ENCODE measurements at places on chromosomes 7 and 10. TPM values are rescaled to one million over a fixed set of nuclear protein-coding genes. Genes with fewer than 3 reads are reported as not detected.
A peak's percentile ranks its signal among the peaks of the same experiment; 100 is the strongest.

DNA sequence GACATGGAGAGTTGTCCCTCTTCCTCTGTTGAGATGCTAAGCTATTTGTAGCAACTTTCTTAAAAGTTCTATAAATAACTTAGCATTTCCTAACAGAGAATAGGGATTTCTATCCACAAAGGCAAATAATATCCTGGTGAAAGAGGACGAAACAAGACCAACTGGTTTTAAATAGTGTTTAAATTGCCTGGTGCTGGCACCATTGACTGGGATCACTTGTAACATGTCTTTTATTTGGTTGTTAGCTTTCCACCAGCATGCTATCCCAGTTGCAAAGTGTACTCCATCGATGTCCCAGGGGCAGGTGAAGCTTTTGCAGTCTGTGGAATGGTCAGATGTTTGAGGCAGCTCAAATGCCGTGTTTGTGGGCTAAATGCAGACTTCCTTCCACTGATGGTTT, 3.7 kb downstream of the SUFU start:
- no peak for DNase-seq

DNA sequence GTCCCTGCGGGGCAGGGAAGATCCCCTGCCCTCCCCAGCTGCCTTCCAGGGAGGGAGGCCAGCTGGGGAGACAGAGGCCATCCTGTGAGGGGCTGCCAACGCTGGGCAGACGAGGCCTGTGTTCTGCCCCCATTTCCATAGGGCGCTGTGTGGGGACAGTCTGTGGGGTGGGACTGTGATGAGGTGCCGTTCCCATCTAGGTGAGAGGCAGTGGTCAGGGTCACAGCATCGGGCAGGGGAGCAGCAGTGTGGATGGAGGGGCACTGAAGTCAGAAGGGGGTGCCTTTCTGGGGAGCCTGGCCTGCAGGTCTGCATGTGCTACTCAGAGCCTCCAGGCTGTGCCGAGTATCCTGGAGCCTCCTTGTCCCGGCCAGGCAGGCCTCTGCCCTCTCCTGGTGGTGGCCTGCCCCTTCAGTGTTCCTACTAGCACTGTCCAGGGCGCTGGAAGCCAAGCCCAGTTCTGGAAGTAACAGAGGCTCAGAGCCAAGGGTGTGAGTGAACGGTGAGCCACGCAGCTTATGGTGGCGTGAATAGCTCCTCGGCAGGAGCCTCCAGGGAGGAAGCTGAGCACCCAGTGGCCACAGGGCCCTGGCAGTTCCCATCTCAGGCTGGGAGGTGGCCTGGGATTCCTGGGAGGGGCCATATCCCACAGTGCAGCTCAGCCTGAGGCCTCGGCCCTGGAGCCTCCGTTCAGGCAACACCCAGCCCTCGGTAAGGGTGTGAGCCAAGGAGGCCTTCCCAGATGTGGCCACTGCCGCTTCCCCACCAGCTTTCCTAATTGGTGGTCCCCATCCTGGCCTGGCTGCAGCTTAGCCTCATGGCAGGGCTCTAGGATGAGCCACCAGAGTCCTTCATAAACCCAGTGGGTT, 23.3 kb upstream of the CSGALNACT2 start:
- no peak for DNase-seq

Gene ADRA2A
- 0.79 TPM for total RNA-seq

Gene ACTL6B
- not detected for total RNA-seq

GRCh38 chr10:13788711-13789447, 202.1 kb downstream of the PRPF18 start:
- peak; percentile 83 for DNase-seq

- DNase-seq, result no peak
Observed at GRCh38 chr7:50304129-50304910, at the start of gene IKZF1. TSS of gene IKZF1 (plus strand) at chr7:50304716. CDS start at chr7:50319062, 14,346 bp downstream.

- peak; percentile 6 for DNase-seq
Observed at GRCh38 chr10:130737621-130738020, 573.9 kb downstream of the TCERG1L start.

- no peak for DNase-seq
Observed at GRCh38 chr7:114007386-114007785, 88.6 kb upstream of the PPP1R3A start.

DNA sequence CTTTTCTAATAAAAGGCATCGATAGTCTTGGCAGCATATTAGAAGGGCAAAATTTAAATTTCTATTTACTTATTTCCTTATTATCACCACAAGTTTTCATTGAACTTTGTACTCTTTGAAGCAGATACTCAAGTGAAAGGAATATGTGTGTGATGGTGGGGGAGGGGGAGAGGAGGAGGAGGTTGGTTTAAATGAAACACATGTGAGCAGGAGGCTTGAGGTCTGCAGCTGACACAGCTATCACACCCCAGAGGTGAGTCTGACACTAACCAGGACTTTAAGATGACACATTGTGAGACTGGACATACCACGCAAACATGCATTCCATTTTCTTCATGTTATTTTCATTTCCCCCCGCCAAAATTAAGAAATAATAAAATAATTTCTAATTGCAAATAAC, 63.3 kb downstream of the CTTNBP2 start:
- no peak for DNase-seq

DNA sequence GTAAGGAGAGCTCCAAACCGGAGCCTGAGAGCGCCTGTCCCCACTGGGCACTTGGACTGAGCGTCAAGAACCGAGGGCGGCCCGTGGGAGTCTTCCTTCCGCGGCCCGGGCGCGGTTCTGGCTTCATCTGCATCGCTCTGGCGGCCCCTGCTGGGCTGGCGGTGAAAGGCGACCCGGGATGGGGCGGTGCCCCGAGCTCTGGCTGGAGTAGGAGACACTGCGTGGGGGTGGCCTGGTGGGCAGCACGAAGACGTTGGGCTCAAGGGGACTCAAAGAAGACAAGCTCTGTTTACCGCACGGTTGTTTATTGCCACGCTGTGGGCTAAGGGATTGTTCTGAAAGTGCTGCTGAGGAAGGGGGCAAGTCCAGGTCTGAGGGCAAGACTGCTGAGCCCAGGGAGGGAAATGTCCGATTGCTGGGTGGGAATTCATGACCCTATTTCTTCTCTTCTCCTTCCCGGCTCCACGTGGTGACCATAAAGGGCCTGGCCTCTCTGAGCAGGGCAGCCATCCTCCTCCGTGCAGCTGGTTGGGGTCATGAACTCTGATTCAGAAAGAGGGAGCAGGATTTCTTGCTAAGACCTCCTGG, 29.8 kb downstream of the PLAU start:
- DNase-seq, result peak; percentile 90

Gene STN1
- 11.6 TPM for total RNA-seq

GRCh38 chr10:13321576-13321975, 21.7 kb upstream of the PHYH start:
- no peak for DNase-seq

DNA sequence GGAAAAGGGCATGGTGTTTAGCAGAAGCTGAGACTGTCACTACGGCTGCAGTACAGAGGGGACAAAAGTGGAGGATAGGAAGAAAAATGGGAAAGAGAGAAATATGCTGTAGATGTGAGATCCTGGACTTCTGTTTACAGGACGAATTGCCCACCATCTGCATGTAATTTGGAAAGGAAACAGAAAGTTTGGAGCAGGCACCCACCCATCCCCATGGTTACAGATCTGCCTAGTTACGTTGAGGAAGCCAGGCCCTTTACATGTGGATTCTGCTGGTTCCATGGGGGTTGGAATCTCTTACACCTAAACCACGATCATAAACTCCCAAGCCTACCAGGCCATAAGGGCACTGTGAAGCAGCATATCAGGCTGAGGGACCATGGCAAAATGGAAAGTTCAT, 84.3 kb downstream of the WDFY4 start:
- no peak for DNase-seq

DNA sequence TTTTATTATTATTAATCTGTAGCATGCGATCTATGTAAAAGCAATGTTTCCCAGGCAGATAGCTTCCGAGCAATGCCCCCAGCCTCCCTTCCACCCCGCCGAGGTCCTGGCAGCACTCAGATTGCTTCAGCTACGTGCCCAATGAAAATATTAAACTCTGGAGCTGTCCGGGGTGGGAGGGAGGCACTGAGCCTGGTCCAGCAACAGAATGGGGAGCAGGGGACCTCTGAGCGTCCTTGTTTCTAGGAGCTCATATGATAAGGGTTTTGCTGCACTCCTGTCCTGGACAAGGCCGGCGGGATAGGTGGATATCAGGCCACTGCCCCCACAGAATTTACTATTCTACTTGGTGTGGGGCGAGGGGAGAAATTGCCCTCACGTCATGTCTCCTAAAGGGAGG, 44.5 kb upstream of the CDK1 start:
- no peak for DNase-seq

DNA sequence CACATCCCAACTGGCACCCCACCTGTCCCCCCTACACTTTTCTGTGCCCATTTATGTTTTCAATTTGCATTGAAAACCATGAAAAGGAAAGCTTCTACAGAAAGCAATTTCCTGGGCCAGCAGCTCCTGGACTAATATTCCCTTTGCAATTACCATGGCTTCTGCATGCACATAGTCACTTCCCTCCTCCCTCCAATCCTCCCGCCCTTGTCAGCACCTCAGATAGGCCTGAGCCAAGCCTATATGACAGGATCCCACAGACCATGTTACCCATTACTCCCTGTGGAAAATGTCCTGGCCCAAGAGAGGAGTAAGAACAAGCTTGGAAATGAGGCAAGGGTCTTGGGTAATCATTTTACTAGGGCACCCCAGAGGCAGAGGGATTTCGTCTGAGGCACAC, 38.1 kb downstream of the FBXW4 start:
- DNase-seq, result no peak

Gene HOXA3
- total RNA-seq, result 12.2 TPM
